ENCODE measurements at places on chromosomes 12 and 14.

DNA sequence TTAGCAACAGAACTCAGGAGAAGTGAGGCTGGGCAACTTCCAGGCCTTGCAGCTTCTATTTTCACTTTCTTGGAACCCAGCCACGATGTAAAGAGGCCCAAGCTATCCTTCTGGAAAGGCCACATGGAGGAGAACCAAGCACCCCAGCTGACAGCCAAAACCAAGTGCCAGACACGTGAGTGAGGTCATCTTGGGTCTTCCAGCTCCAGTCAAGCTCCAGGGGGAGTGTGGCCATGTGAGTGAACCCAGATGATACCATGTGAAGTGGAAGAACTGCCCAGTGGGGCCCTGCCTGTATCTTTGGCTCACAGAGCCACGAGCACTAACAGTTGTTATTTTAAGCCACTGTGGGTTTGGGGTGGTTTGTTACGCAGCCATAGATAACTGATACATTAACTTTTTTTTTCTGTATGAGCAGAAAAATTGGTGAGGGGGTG, 126.8 kb upstream of the MAP1LC3B2 start:
- DNase-seq = no peak

DNA sequence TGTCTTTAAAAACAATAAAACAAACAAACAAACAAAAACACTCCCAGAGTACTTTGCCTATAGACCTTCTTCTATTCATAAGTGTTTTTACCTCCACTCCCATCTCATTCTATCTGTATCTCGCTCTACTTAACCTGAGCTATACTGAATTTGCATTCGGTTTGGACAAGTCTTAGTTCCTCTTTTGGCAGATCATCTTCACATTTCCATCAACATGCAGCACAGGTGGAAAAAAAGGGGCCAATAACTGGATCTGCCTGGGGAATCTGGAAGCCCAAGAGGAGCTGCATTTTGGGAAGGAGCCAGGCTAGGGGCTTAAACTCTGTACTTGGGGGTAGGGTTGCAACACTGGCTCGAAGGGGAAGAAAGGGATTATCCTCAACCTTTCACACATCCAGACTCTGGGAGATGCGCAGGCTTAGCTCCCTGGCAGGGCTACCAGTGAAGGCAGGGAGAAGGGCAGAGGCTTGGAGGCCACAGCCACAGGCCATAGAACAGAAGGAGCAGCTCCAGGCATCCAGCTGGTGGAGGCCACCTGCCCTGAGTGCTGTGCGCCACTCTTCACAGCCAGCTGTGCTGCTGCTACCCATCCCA, 4.1 kb downstream of the NINJ2 start:
- no peak for DNase-seq

DNA sequence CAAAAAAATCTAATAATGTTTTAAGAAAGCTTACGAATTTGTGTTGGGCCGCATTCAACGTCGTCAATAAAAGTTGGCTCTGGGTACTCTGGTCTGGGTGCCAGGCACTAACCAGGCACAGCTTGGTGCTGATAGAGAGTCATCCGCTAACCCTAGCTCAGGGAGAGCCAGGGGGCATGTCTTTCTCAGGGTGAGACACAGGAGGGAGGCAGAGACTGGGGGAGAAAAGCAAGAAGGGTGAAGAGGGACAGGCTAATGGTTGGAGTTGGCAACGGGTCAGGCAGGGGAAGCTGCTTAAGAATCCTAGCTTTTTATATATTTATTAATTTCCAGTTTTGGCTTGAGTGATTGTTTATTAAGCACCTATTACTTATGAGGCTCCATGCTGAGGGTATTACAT, 105.0 kb downstream of the CMKLR1 start:
- no peak for DNase-seq

GRCh38 chr14:32847867-32848266, 90.8 kb upstream of the NPAS3 start:
- no peak for DNase-seq

Data from activated CD4-positive, alpha-beta T cell treated with anti-CD3 and anti-CD28 coated beads, Interleukin-2, amount 50 U/mL, for 1 hour (primary cell).